Endothelial cell (in vitro differentiated cells): ENCODE measurements at places on chromosomes 3 and 15. TPM values are rescaled to one million over a fixed set of nuclear protein-coding genes. Genes with fewer than 3 reads are reported as not detected.

Gene ERICH6
- total RNA-seq, result 0.31 TPM

Gene NMNAT3
- 0.62 TPM for total RNA-seq

Gene SH2D7
- total RNA-seq, result not detected

- H3K27ac ChIP-seq, result no peak overlapping the region
- H3K4me1 ChIP-seq, result no peaks in the 10 kb centered on the region
- no peak overlapping the region for H3K4me3 ChIP-seq
- no peaks in the 10 kb centered on the region for H3K36me3 ChIP-seq
Observed at GRCh38 chr15:45456212-45457106, 66.1 kb downstream of the SLC30A4 start.

DNA sequence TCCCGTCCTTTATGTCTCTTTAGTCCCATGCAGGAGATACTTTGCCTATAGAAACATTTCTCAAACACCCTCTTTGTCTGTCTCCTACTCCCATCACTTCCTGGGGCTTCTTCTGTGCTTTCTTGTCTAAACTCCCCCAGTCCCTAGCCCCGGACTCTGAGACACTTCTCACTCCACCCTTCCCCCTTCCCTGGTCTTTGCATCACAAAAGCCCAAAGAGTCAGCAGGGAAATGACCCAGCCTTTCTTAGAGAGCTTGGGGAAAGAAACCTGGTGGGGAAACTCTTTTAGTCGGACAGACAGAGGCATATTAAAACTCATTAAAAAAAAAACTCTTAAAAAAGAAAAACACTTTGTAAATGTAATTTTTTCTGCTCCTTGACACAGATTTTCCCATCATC, 211.2 kb downstream of the TJP1 start:
- no peak overlapping the region for H3K27ac ChIP-seq
- no peak for DNase-seq
- no peaks in the 10 kb centered on the region for H3K36me3 ChIP-seq
- H3K27me3 ChIP-seq, result peaks cover 4% of the 10 kb centered on the region
- H3K4me1 ChIP-seq, result peaks cover 19% of the 10 kb centered on the region
- no peak overlapping the region for H3K4me3 ChIP-seq

DNA sequence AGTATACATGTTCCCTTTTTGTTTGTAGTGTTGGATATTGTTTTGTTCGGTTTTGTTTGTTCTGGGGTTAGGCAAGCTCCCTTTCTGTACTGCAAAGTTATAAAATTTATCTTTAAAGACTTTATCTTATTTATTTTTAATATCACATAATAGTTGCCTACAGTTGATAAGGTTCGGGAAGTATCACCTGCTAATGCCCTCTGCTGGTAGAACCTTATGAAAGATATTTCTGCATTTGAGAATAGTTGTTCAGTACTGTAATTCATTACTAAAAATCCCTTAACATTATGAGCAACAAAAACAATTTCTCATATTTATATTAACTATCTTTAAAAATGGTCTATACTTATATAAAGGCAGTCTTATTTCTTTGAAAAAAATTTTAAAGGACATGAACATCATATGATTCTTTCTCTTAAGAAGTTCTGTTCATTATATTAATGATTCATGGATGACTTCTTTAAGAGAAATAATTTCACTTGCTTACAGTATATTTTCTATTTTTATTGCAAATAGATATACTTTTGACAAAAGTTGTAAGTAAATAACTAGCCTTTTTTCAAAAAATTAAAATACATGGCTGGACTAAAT, 1126.8 kb downstream of the SI start:
- H3K4me3 ChIP-seq, result no peak overlapping the region
- no peaks in the 10 kb centered on the region for H3K36me3 ChIP-seq
- peaks cover 1% of the 10 kb centered on the region for H3K27me3 ChIP-seq
- H3K4me1 ChIP-seq, result no peaks in the 10 kb centered on the region
- H3K27ac ChIP-seq, result no peak overlapping the region

GRCh38 chr3:177374323-177374722, 177.0 kb upstream of the TBL1XR1 start:
- DNase-seq, result no peak
- no peak overlapping the region for H3K4me3 ChIP-seq
- H3K36me3 ChIP-seq, result no peaks in the 10 kb centered on the region
- H3K27me3 ChIP-seq, result no peaks in the 10 kb centered on the region
- no peaks in the 10 kb centered on the region for H3K4me1 ChIP-seq

- peaks cover 30% of the 10 kb centered on the region for H3K36me3 ChIP-seq
- peaks cover 2% of the 10 kb centered on the region for H3K27me3 ChIP-seq
- peak overlapping the region; percentile 92 for H3K27ac ChIP-seq
- H3K4me1 ChIP-seq, result peaks cover 46% of the 10 kb centered on the region
- H3K4me3 ChIP-seq, result peak overlapping the region; percentile 34
- DNase-seq, result peak; percentile 19
Observed at GRCh38 chr15:59170295-59171066, 36.2 kb upstream of the LDHAL6B start.

- no peak overlapping the region for H3K4me3 ChIP-seq
- no peak overlapping the region for H3K27ac ChIP-seq
- H3K36me3 ChIP-seq, result no peaks in the 10 kb centered on the region
- H3K27me3 ChIP-seq, result no peaks in the 10 kb centered on the region
- H3K4me1 ChIP-seq, result no peaks in the 10 kb centered on the region
Observed at GRCh38 chr15:66216806-66217205, 36.7 kb downstream of the MEGF11 start.

DNA sequence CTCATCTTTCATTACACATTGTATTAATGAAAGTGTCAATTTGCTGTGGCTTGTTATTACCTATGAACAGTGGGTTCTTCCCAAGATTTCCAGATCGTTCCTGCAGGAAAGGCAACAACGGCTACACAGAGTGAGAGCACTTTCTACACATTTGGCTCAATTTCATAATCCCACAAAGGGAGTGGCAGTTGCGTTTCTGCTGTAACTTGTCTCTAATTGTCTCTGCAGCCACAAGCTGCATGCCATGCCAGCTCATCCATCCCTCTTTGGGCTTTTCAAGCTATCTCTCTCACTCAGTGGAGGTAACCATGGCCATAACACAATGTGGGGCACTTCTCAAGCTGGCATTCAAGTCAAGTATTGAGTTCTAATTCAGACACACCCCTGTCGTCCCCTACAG, 27.7 kb upstream of the CPNE4 start:
- no peaks in the 10 kb centered on the region for H3K27me3 ChIP-seq
- no peak overlapping the region for H3K27ac ChIP-seq
- DNase-seq, result no peak
- no peaks in the 10 kb centered on the region for H3K4me1 ChIP-seq
- H3K36me3 ChIP-seq, result no peaks in the 10 kb centered on the region

DNA sequence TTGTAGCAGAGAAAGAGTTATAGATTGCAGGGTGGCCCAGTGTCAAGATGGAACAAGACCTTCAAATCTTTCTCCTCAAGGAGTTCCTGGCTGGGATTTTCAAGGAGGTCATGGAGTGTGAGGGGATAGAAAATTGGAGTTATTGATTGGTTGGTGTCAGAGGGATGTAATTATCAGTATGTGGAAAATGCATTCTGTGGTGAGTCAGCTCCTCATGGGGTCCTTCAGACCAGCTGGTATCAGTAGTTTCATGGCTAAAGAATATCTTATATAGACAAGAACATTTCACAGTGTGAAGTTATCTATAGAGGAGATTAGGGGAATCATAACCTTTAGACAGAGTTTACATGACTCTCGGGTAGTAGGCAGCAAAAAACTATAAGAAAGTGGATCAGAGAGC, 1114.0 kb upstream of the GBE1 start:
- DNase-seq, result no peak
- no peaks in the 10 kb centered on the region for H3K36me3 ChIP-seq
- no peak overlapping the region for H3K27ac ChIP-seq
